ENCODE measurements at places on chromosomes 5 and 9.

- DNase-seq: no peak
These were observed 913.9 kb downstream of the TLE4 start for GRCh38 chr9:80485420-80486250.

DNA sequence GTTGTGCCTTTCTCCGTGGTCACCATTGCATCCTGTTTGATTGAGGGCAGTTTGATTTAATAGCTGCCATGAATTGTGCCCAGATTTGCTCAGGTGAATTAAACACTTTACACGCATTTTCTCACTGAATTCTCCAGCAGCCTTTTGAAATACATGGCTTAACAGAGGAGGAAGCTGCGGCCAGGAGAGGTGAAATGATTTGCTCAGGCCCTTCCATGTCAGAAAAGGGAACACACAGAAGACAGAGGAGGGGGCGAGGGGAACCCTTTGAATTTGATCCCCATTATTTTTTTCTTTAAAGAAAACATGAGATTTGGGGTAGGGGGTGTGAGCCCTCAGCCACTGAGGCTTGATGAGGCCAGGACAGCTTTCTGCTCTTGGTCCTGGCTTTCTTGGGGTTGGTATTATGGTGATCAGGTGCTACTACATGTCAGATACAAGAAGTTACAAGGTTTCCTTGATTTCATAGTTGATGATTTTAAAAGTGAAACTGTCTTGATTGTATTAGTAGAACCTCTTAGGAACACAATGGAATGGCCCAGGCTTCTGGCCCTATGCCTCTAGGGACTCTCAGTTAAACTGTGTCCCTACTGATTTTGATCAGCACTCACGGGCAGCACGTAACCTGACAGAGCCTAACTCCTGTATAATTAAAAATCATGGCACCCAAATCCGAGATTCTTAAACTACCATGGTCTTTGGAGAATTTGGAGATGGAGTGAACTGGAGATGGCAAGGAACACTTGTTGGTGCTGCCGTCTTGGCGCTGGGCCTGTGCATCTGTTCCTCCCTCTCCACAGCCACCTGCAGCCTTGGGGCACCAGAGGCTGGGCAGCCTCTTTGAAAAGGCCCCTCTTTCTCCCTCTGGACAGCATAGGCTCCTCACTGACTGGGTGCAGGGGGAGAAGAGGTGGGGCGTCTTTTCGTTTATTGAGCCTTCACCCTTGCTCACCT lies 107.9 kb downstream of the TRIO start:
- no peak for DNase-seq

- no peak for DNase-seq
These were observed 52.8 kb upstream of the FBXL7 start for GRCh38 chr5:15447209-15447608.

DNA sequence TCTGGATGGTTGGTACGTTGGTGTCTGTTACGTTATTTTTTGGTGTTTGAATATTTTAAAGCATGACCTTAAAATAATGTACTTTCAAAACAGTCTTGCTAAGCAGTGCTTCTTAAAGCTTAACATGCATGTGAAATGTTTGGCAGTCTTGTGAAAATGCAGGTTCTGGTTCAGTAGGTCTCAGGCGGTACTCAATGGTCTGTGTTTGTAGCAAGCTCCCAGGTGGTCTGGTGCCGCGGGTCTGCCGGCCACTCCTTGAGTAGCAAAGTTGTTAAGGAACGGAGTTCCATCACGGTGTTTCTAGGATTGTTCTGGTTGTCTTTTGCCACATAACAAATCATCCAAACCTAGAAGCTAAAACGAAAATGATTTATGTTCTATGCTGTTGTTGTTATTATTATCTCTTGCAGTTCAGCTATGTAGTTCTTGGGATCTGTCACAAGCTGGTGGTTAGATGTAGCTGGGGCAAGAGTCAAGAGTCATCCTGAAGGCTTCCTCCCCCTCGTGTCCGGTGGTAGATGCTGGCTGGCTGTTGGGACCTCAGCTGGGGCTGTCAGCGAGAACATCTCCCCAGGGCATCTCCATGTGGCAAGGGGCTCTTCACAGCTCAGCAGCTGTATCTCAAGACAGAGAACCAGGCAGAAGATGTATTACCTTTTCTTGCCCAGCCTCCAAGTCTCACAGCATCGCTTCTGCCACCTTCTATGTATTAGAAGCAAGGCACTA lies 186.8 kb downstream of the PALM2AKAP2 start:
- DNase-seq: no peak

- DNase-seq: no peak
These were observed 50.7 kb upstream of the FREM1 start for GRCh38 chr9:14960881-14961280.

DNA sequence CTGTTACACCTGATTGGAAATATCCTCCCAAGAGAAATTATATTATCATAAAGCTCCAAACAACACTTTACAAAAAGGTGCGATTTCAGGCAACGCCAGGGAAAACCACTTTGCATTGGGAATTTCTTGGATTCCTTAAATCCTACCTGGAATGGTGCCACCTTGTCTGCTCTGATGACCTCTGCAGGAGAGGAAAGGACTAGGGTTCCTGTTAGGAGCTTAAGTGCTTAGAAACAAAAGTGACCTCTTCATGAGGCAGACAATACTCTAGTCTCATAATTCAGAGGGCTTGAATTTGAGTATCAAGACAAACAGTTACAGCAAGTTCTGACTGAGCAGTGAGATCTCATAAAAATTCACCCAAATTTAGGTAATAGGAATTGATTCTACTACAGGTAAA lies 33.9 kb upstream of the GLIS3 start:
- DNase-seq: no peak

DNA sequence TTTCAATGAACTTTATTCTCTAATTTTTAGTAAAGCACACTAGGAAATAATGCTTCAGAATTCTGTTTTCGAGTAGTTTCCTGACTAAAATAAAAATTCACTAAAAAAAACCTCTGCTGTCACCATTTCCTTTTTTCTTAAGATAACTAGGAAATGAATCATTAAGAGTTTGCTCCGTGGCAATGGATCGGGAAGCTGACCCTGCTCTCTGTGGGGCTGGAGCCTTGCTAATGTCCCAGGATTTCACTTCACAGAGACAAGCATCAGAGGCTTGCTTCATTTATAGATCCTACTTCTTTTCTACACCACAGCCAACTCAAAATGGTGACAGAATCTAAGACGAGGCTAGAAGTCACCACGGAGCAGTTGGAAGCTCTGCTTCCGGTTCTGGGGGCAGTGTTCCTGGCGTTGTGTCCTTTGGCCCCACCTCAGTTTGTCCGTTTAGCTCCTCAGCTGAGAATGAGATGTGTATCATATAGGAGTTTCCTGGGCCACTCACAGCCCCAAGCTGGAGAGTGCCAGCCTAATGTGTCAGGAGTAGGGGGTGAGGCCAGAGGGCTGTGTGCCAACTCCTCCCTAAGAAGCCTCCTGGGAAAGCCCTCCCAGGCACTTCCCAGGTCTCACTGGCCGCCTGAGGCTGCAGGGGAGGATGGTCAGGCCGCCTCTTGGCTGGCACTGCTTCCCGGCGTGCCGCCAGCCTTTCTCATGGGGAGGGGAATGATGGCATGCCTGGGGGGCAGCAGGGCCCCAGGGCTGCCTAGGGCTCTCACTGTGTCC lies 19.6 kb downstream of the TENT4A start:
- peak; percentile 97 for DNase-seq

- no peak for DNase-seq
These were observed 372.2 kb downstream of the ZSWIM6 start for GRCh38 chr5:61704289-61704688.

DNA sequence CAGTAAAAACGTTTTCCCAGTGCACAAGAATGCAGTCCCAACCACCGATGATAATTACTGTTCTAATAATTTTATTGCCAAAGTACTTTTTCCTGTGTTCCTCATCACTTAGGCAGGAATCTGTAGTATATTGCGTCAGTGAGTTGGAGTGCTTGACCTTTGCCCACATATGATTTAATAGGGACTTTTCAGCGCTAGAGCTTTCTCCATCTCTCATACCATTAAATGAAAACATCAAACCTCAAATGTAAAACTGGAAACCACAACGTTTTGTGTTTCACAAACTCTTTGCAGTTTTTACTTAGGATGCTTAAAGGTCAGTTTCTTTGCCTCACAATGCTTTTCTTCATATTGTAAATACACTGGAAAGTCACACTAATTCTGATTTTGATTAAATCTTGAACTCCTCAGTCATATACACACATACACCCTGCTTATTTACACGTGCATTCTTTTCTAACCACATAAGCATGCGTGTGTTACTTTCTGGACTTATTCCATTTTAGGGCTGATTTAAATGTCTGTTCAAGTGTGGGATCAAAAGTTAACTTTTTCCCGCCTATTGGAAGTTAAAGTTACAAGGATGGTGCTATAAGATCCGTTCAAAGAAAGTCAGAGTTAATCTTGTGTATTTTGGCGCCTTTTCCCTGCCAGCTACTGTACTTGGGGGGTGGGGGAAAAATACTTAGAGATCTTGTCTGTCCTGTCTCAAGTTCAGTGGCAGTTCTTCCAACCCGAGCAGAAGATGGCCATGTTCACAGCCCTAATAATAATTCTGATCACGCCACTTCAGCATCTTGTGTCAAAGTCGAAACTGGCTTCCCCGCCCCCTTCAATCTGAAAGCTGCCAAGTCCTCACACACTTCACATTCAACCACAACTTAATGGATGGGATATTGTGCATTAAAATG lies 6.6 kb upstream of the NFIB start:
- DNase-seq: peak; percentile 51

DNA sequence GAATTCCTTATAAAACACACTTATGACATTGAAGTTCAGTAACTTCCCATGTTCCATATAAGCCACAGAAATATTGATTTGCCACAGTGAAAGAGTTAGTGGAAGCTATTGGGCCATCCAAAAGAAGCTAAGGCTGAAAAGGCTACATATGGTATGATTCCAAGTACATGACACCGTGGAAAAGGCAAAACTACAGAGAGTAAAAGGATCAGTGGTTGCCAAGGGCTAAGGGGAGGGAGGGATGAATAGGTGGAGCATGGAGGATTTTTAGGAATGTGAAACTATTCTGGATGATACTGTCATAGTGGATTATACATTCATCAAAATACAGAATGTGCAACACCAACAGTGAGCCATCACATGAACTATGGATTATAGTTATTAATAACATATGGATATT lies 109.7 kb downstream of the F2RL2 start:
- no peak for DNase-seq

DNA sequence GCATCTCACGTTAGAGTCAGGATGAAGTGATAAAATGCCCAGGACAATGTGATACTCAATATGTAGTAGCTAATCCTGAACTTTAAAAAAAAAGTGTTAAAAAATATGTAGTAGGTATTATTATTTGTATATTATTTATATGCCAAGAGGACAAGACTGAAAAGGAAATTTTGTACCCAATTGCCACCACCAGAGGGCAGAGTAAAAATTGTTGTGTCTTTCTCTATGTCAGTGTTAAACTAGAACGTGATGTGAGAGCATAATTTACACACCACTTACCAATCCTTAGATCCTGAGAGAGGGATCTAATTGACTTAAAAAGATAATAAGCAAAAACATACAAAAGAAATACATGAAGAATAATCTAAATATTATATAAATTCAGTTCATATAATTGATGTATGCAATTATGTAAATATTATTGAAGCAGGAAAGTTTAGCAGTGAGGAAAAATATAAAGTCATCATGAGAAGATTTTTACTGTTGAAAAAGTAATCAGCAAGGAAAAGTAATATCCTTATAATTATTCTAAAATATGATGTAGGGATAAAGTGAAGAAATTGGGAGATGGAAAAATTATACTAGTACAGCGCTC lies 288.9 kb downstream of the RAB3C start:
- peak; percentile 4 for DNase-seq

- no peak for DNase-seq
These were observed 31.1 kb downstream of the FOXD1 start for GRCh38 chr5:73417303-73418034.

DNA sequence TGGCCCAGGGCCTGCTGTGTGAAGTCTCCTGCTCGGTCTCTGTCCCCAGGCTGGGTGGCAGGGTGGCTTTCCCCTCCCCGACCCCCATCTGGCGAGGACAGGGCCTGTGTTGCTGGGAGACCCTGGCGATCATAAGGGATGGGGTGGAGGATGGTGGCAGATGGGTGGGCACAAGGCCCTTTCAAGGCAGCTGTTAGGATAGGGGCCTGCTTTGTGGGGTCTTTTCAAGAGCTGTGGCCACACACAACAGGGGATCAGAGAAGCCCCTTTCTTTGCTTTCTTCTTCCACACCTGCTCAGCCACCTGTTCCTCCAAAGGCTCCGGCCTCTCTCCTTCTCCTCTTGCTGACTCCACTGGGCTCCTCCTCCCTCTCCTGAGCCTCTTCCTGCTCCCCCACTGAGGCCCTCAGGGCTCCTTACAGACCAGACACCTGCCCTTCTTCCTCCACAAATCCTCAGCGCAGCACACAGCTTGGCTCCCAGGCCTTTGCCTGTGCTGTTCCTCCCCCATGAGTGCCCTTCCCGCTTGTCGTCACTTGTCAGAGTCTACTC lies 15.0 kb upstream of the NEURL1B start:
- no peak for DNase-seq

GRCh38 chr5:7705736-7706135 lies 145.2 kb downstream of the CFAP90 start:
- no peak for DNase-seq

DNA sequence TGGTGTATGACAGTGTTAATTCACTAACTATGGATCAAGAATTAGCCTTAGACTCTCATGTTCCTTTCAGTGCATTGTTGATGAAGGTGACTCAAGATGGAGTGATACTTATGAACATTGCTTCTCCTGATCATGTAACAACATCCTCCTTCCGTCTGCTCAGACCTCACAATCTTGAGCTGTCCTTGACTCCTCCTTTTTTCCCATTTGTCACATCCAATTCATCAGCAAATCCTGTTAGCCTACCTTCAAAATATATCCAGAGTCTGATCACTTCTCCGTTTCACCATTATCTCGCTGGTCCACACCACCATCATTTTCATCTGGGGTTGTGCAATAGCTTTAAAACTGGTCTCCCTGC lies 9.2 kb upstream of the SEMA6A start:
- no peak for DNase-seq

GRCh38 chr5:62208218-62208852 lies 97.7 kb upstream of the KIF2A start:
- DNase-seq: no peak

- DNase-seq: no peak
These were observed 116.9 kb upstream of the SPOCK1 start for GRCh38 chr5:137616046-137616445.

GRCh38 chr9:104092875-104093600 lies 1.1 kb upstream of the SMC2 start:
- DNase-seq: no peak

GRCh38 chr5:105639068-105639467 lies 2031.7 kb downstream of the EFNA5 start:
- DNase-seq: no peak

GRCh38 chr5:34930870-34931269 lies 1.5 kb downstream of the DNAJC21 start:
- DNase-seq: no peak

Data from RCC 7860 (cell line).